ENCODE measurements at places on chromosomes 3 and 15.

DNA sequence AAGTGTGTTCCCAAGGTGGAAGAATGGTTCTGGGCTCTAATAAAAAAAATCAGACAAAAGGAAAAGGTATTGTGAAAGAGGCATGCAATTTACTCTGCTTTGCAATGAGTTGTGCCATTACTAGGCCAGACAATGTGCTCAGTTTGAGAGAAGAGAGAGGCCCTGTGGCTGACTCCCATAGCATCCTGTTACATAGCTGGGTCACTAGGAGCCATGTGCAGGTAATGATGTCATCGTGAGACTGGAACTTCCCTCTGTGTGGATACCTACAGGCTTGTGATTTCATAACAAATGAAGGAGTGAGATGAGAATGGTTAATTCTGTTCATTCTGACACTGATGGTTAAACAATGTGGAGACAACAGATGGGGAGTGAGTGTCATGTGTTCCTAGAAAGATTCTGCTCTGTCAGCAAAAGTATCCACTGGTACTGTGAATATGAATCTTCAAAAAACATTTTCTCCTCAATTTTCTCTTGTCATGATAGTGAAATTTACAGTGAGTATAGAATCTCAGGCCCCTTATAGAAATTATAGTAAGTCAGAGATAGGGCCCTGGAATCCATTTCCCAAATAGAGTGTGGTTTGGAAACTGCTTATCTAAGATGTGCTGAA lies 648.7 kb upstream of the DPPA4 start:
- DNase-seq = no peak

GRCh38 chr15:94258246-94258645 lies 26.9 kb downstream of the MCTP2 start:
- no peak for DNase-seq

GRCh38 chr3:14812196-14812790 lies 6.5 kb upstream of the FGD5 start:
- DNase-seq = no peak

DNA sequence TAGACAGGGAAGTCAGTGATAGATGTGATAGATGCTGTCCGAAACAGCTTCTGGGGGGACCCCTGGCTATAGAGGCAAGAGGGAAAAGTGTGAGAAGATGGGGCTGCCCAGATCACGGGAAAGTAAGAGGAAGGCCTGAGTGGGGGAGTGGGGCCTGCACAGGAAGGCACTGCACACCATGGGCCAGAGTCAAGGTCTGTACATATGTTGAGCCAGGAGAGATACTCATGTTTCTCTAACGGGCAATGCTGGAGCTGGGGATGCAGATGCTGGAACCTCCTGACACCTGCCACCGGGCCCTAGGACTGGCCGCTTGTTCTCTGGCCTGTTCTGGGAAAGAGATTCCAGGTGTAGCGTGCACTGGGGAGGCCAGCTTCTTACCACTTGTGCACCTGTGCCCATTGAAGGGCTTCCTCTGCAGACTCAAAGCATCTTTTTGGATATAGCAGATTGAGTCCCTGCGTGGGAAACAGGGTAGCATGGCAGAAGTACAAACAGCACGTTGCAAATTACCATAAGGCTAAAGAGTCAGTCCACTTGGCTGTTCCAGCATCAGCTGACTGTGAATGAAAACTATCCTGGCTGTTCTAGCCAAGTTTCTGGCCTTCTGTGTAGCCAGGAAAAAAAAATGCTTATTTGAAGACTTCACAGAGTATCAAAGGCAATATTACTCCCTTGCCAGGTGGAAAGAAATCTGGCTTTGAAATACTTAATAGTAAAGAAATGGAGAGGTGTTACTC lies 77.1 kb upstream of the GSK3B start:
- no peak for DNase-seq

GRCh38 chr3:35968043-35968622 lies 328.8 kb downstream of the ARPP21 start:
- DNase-seq = no peak

DNA sequence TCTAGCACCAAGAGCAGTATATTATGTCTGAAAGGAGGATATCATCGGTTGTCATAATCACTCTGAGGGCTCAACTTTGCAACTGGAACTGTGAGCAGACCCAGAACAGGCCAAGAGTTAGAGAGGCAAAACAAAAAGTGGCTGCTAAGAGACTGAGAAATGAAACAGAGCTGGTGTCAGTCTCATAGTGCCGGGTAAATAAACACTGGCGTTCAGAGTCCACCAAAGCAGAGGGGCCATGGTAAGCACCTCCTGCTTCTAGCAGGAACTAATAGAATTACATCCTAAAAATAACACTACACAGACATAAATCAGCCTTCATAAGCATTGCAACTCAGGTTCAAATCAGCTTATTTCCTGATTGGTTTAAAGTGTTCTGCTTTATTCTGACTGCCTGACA lies 10.3 kb upstream of the IL12A start:
- DNase-seq = no peak

- no peak for DNase-seq
Observed at GRCh38 chr3:180093535-180093934, 56.8 kb upstream of the PEX5L start.

DNA sequence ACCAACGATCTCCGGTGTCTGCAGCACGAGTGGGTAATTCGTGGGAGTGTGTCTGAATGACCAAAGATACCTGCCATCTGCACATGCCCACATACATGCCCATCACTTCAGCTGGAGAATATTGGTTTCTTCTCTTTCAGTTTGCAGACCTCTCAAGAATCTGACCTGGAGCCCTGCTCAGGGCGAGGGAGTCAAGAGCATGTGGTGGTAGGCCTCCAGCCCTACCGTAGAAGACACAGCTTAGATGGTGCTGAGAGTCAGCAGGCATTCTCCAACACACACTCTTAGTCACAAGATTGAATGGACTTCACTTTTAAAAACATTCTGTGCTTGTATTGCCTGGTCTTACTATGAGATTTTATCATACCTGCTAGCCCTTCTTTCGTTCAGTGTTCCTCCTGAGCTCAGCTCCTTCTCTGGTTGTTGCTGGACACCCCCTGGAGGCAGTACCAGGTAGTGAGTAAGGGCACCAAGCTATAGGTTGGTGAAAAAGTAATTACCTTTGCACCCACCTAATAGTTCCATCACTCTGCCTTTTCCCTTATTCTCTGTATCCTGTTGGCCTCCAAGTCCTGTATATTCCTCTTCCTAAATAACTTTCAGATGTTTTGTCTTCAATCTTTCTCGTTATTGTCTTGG lies 252.0 kb downstream of the CACNA2D3 start:
- DNase-seq = no peak

DNA sequence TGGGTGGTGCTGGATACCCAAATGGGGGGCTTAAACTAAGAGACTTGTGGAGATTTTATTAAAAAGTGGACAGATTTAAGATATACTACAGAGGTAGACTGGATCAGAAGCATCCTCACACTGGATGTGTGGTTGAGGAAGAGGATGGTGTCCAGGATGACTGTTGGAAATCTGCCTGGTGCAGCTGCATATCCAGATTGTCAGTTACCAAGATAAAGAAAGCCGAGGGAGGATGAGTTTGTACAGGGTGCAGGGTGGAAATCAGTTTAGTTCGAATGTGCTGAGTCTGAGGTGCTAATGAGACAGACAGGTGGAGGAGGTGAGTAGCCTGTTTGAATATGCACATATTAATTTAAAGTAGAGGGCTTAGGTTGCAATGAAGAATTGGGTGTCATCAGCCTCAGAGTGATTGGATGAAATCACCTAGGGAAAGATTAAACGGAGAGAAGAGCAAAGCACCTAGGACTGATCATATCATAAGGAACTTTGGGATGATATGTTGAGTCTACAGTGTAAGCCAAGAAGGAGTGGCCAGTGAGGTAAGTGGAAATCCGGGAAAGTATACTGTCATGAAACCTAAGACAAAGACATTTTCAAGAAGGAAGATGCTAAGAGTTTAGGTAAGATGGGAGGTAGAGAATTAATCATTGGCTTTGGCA lies 74.1 kb upstream of the GOLGA8B start:
- no peak for DNase-seq

GRCh38 chr3:176595307-176595706 lies 602.0 kb downstream of the TBL1XR1 start:
- no peak for DNase-seq

GRCh38 chr15:44427756-44428724 lies 611 bp downstream of the CTDSPL2 start:
- no peak for DNase-seq

DNA sequence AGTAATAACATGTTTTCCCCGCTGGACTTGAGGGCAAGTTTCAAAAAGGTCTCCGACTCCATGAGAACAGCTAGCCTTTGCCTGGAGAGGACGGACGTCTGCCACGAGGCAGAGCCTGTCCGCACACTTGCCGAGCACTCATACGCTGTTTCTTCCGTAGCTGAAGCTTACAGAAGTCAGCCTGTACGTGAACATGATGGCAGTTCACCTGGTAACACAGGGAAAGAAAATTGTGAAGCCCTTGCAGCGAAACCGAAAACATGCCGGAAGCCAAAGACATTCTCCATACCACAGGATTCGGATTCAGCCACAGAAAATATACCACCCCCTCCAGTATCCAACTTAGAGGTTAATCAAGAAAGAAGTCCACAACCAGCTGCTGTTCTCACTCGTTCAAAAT lies 43.9 kb upstream of the RASA2 start:
- no peak for DNase-seq

DNA sequence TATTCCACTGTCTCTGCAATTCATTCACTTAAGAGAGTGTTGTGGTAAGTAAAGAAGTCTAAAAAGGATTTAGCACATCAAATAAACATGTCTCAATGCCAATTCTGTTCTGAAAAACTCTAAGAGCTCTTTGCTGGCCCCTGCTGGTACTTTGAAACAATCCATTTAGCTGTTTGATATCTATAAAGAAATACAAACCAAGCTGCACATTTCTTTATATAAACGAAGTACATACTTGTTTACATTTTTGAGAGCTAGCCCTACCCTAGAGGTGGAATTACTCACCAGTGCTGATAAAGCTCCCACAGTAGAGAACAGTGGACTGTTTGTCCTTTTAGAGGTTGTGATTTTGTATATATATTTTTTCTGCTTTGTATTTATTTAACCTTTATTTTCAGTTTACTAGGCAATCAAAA lies 75.5 kb downstream of the NEDD4 start:
- DNase-seq = no peak

DNA sequence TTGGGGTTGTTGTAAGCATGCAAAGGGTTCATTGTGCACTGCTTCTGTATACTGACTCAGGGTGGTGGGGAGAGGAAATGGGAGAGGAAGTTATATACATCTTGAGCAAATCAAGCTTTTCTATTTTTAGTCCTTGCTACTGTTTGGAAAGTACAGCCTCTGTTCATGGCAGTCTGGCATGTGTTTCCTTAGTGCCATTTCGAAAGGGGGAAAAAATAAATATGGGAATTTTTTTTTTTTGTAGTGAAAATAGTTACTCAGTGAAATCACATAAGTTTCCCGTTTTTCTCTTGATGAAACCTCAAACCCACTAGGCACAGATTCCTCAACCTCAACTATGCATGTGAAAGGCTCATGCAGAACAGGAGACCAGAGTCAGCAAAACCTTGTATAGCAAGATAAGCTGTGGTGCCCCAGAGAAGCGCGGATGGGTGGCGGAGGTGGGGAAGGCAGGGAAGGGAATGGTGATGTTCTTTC lies 353.3 kb downstream of the LPP start:
- peak; percentile 92 for DNase-seq

- DNase-seq = no peak
Observed at GRCh38 chr15:79311901-79312553, 1.1 kb downstream of the TMED3 start.

GRCh38 chr3:74801924-74802323 lies 187.5 kb upstream of the CNTN3 start:
- no peak for DNase-seq

- DNase-seq = no peak
Observed at GRCh38 chr15:77009646-77010311, 14.9 kb downstream of the PSTPIP1 start.

- peak; percentile 8 for DNase-seq
Observed at GRCh38 chr3:127431066-127431465, 143.2 kb upstream of the PRR20G start.

DNA sequence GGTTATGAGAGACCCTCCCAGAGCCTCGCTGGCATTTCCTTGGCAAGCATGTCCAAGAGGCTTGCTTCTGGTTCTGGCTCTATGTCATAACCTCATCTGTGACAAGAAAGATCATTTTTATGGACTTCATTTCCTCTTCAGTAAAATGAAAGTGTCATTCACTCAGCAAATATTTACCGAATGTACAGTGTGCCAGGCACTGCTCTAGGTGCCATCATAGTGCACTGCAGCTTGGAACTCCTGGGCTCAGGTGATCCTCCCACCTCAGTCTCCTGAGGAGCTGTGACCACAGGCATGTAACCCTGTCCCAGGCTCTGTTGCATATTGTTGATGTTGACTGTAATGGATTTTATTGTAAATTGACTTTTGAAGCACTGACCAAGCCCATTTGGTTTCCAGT lies 18.7 kb upstream of the ITPKA start:
- DNase-seq = no peak

DNA sequence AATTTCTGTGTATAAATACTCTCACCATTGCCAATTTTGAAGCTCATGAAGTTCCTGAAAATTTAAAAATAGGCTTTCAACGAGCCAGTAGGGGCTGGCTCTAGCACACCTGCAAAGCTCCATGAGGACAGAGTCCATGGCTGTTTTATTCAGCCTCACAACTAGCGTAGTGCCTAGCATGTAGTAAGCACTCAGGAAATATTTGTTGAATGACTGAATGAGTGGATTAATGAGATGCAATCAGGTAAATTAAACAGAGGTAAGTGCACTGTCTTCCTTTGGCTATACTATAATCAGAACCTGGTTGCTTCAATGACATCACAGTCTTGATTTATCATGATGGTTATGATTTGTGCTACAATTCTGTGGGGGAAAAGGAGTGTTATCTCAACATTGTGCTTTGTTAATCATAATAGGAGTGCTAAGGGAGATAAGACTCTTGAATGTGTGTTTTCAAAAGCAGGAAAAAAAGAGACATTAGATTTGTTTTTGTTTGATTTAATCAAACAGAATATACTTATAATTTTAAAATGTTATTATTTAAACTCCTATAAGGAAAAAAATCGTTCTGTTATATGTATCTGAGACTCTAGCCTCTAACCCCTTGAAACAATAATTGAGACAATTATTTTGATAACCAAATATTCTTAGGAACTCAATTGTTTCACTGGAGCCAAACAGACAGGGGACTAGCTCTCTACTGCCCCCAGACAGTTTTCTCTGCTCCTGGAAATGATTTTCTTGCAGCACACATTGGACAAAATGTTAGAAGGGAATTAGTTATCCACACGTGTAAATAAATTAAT lies 171.7 kb upstream of the ATP11B start:
- no peak for DNase-seq

DNA sequence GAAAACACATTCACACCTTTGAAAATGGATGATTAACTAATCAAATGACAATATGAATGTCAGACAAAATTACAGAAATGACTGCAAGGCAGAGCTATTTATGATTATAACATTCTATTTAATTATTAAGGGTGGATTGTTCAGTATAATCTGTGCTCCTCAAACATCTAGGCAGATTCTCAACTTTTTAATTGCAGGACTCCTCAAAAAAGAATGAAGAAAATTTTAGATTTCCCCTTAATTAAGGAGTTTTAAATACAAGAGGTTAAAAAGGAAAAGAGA lies 22.6 kb upstream of the CMC1 start:
- no peak for DNase-seq

Data from SK-N-MC (cell line).